ENCODE measurements at places on chromosomes 1 and 21. TPM values are rescaled to one million over a fixed set of nuclear protein-coding genes. Genes with fewer than 3 reads are reported as not detected.

Gene PPIH
- 41.7 TPM for total RNA-seq

Gene MNDA
- 0.94 TPM for total RNA-seq

Gene PDE9A
- total RNA-seq: 440 TPM

Gene LIN28A
- not detected for total RNA-seq

Gene COL18A1
- 35.1 TPM for total RNA-seq

Gene TMEM222
- 27.0 TPM for total RNA-seq

Gene A3GALT2
- not detected for total RNA-seq
